ENCODE measurements at places on chromosomes 12 and 14.

- no peak for DNase-seq
Observed at GRCh38 chr14:20719777-20720176, 25.9 kb upstream of the EDDM3A start.

GRCh38 chr12:124769163-124769530 is 94.5 kb downstream of the SCARB1 start:
- no peak for DNase-seq

DNA sequence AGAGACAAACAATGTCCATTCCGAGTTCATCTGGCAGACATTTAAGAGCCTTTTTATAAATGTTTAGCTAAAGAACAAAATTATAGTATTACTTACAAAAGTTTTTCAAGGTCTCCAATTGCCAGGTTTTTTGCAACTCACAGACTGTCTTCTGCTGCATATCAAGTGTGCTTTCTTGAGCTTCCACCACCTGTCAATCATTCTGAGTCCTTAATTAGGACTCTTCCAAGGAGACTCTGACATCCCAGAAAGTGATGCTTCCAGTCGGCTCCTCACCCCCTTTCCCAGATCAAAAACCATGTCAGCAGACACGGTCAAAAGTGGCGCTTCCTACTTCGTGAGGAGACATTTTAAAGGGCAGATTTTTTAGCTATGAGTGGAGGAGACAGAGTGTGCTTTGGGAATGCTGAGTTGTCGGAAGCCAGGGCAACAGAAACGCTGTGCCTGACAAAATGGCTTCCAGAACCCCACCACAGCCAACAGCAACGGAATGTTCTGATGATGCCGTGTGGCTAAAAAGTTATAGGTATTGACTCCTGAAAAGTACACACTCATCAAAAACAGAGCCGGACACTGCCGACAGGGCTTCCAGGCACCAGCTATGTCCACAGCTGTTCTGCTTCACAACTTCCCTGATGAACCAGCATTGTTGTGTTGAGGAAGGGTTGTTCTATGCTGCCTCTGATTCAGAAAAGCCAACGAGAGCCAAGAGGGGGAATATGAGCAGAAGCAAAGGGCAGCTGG is 116.1 kb upstream of the SLC35F4 start:
- DNase-seq: no peak

DNA sequence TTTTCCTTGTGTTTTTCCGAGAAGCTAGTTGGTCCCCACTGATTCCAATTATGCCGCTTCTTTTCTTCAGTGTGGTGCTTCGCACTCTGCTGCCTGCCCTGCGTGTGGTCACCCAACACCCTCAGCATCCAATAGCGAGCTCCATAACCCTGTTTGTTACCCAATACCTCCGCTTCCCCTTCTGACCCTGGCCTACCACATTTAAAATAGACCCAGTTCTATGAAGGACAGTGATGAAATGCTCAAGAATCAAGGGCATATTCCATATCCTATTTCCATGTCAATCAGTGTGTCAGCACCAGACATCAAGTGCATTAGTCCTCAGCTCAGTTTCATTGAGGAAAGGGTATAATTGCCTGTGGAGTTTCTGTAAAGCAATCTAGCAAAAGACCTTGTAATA is 9.5 kb downstream of the NDRG2 start:
- DNase-seq: no peak

GRCh38 chr14:63032076-63032475 is 13.2 kb downstream of the KCNH5 start:
- DNase-seq: no peak

- DNase-seq: no peak
Observed at GRCh38 chr12:102232036-102232435, 34.4 kb upstream of the PMCH start.

Data from GM10248 (cell line).